IMR-90 (cell line): ENCODE measurements at places on chromosomes 7 and 10. TPM values are rescaled to one million over a fixed set of nuclear protein-coding genes. Genes with fewer than 3 reads are reported as not detected.

DNA sequence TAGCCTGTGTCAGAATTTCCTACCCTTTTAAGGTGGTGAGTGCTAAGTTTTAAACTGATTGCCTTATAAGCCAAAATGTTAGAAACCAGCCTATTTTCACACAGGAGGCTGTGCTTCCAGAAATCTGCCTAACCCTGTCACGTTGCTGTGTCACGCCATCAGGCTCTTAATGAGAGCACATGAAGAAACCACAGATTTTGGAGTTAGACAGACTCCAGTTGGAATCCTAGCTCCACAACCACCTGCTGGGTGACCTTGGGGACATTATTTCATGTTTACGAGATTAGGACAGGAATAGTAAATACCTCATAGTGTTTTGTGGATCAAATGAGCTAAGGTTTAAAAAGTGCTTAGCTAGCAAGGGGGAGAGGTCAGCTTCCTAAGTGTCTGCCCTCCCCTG lies 321.8 kb downstream of the DPP6 start:
- no peak for DNase-seq

The ABCB1 gene
- polyA plus RNA-seq = 0.72 and 0.80 TPM in 2 replicates

DNA sequence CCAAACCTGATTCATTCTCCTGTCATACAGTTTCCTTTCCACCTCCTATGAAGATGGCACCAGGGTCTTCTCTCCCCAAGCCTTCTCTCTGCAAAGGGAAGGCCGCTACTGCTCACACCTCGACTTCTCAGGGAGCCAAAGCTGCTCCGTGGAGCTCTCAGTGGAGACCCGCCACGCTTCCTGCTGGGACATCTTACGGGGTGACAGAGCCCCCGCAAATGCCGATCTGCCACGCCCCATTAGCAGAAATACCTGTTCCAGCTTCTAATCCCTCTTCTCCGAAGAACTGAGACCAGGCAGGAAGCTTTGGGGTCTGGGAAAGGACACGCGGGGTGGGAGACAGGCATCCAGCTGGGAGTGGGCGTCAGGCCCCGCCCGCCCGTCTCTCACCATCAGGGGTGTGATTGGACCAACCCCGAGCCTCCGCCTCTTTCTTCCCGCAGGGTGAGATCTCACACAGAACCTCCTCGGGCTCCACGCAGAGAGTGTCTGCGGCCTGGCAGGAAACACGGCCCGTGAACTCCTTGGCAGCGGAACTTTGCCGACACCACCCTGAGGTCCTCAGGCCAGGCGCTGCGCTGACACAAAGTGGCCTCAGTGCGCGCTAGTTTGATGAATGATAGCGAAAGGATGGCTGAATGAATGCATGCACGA lies 12.0 kb upstream of the CALML5 start:
- DNase-seq = no peak

DNA sequence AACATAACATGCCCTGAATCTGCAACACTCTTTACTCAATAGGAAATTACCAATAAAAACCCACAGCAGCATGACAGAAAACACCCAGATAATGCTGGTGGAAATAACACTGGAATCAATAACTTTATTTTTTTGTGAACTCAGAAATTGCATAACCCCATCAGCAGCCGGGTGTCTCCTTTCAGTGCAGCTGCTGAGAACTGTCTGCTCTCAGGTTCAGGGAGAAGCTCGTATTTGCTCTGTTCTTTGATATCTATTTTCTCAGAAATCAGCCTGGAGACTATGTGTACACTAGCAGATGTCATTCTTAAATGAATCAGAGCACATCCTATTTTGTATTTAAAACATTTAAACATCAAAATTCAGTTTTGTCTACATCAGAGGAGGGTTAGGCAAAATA lies 506.0 kb downstream of the POM121L12 start:
- no peak for DNase-seq

The SLC13A1 gene
- polyA plus RNA-seq = not detected in 2 replicates

The ZNF783 gene
- polyA plus RNA-seq = 7.1 and 7.2 TPM in 2 replicates

The AKR1C3 gene
- polyA plus RNA-seq = 0.22 and 0.51 TPM in 2 replicates

GRCh38 chr7:7799138-7799537 lies 80.7 kb upstream of the RPA3 start:
- DNase-seq = peak; percentile 61

The VWDE gene
- polyA plus RNA-seq = 0.04 and 0.05 TPM in 2 replicates

The KCNH2 gene
- polyA plus RNA-seq = 1.6 and 2.1 TPM in 2 replicates

- DNase-seq = no peak
Observed at GRCh38 chr7:65339257-65339656, 34.4 kb upstream of the ZNF92 start.

The MSS51 gene
- polyA plus RNA-seq = 1.3 and 1.8 TPM in 2 replicates

The PLXDC2 gene
- polyA plus RNA-seq = 3.2 and 3.6 TPM in 2 replicates

GRCh38 chr7:87370660-87371180 lies 25.3 kb downstream of the CROT start:
- DNase-seq = peak; percentile 78

GRCh38 chr10:11594589-11595394 lies 16.7 kb downstream of the USP6NL start:
- no peak for DNase-seq

DNA sequence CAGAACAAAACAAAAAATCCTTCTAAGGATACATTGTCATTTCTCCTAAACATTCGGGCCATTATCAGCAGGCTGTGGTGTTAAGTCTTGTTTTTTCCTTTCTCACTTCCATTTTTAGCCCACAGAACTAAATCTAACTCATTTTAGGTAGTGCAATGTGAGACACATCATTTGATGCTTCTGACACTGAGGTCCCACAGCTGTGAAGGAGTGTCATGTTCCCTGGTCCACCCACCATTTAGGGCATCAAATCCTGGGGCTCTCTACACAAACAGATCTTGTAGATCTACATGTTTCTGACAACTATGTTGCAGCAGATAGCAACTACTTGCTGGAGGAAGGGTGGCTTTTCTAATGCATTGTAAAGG lies 232.5 kb upstream of the IGFBP3 start:
- DNase-seq = no peak

GRCh38 chr10:8921568-8921967 lies 867.1 kb downstream of the GATA3 start:
- no peak for DNase-seq
